NCI-H524 treated with DMSO at 0.1 percent for 48 hours (cell line): ENCODE measurements at places on chromosomes 11 and 22.

DNA sequence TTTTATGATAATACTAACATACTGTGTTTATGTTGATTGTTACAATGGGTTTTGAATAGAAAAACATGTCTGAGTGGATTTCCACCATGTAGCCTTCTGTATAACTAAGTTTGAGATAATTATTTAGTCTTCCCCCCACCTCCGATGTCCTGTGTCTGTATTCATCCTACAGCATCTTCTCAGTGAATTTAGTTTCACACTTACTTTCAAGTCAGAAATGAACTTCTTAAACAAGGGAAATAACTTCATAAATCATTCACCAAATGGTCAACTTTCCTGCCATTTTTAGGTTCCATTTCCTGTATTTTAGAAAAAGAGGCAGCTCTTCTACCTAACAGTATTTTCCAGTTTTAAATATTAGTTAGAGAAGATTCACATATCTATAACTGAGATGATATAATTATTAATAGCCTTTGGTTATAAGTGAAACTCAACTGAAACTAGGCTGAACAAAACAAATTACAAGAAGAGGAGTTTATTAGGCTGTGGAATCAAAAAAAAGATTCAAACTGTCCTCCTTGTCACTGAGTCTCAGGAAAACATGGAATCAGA lies 3.5 kb downstream of the OR51B5 start:
- DNase-seq = no peak

- peak; percentile 44 for DNase-seq
These were observed 7.2 kb downstream of the CEP164 start for GRCh38 chr11:117334896-117335295.

DNA sequence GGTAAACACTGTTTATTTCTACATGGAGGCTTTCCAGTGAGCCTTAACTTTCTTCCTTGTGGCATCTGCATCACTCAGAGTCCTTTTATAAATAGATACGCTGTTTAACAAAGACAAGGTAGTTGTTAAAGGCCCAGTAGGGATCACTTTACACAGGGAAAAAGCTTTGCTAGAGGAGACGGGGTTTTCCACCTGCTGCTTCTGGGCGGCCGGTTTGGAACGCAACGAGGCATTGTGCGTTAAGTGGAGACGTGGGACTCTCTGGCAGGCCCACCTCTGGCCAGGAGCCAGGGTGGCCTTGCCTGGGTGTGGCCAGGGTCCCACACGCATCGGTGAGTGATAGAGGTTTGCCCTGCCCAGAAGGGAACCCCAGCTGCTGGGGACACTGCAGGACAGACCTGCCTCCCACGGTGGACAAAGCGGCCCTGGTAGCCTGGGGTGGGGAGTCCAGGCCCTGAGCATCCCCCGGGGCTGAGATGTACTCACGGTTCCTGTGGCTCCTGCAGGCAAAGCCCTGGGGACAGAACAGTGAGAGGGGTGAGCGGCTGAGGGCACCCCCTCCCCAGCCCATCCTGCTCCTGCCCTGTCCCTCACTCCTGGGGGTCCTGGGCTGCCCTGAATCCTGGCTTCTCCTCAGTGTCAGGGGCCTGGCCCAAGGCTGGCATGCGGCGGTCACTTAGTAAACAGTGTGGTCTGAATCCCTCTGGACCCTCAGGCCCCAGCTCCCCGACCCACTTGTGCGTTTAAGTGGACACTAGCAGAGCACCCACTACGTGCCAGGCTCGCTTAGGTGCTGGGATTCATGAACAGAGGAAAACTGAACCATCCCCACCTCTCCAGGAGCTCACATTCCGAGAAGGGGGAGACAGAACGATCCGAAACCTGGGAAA lies 4.2 kb downstream of the IL17REL start:
- DNase-seq = no peak

GRCh38 chr11:16917941-16918340 lies 96.3 kb downstream of the PLEKHA7 start:
- no peak for DNase-seq

GRCh38 chr11:7437696-7438095 lies 47.6 kb upstream of the OLFML1 start:
- DNase-seq = no peak

DNA sequence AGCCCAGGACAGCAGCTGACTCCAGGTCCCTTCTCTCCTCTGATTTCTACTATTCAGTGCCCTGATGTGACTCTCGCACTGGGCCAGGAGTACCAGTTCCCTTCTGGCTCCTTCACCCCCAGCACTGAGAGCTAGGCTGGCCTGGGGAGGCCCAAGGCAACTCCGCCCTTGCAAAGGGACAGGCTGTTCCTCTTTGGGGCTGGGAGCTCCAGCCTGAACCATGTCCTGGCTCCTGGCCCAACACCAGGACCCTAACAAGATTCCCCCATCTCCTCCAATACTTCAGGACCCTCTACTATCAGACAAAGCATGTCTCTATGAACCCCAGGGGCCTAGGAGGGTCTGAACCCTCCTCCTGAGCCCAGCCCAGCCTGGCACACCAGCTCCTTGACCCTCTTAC lies 12.5 kb downstream of the CREB3L1 start:
- no peak for DNase-seq

DNA sequence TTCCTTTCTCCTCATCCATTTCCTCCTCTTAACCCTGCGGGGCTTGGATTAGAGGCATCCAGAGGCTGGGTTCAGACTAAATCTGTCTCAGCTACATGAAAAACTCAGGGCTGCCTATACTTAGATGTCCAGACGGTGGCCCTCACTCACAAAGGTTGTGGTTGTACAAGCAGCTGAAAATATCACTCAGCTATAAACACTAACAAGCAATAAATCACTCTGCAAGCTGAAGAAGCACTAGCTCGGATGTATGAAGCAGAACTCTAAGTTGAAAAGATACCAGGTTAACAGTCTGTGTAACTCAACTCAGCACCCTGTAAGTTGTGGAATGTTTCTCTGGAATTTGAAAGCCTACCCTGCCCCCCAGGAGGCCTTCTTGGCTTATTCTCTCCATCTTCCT lies 82.9 kb downstream of the EXT2 start:
- DNase-seq = no peak

- DNase-seq = no peak
These were observed 11.7 kb downstream of the CXCR5 start for GRCh38 chr11:118895093-118896039.

GRCh38 chr11:1869427-1870325 lies 16.8 kb downstream of the LSP1 start:
- no peak for DNase-seq

DNA sequence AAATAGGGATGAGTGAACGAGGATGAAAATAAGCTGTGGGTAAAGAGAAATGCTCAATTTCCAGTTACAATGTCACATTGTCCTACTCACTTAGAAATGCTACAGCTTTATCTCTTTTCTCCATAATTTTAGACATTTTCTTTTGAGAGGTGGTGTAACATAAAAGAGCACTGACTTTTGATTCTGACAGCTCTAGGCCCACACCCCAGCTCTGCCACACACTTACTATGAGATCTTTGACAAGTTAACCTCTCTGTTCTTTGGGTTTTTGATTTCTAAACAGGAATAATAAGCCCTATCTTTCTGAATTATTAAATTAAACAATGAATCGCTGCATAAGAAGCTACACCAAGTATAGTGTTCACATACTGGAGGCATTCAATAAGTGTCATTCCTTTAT lies 228.3 kb upstream of the PITPNB start:
- no peak for DNase-seq

GRCh38 chr22:22893077-22893805 lies 5.6 kb downstream of the IGLL5 start:
- no peak for DNase-seq

DNA sequence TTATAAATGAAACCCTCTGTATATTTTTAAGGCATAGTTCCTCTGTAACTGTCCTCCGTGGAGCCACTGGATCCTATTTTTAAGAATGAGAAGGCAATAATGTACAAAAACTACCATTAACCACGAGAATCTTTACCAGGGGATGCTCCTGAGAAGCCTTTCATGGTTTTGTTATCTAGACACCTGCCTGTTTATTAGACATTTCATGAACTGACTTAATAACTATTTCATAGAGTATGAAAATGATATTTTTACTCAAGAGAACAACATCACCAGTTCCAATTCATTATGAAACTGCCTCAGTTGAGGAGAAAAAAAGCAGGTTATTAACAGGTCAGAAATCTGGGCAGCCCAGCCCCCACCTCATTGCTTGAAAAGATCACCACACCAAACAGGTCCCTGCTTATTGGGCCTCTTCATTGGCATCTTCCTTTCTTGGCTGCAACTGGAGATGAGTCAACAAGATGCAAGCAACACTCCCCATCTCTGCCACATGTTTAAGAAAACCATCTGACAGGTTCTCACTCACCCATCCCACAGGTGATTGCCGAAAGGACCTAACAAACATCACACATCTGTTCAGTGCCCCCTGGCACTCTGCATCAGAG lies 27.8 kb downstream of the ETS1 start:
- no peak for DNase-seq

DNA sequence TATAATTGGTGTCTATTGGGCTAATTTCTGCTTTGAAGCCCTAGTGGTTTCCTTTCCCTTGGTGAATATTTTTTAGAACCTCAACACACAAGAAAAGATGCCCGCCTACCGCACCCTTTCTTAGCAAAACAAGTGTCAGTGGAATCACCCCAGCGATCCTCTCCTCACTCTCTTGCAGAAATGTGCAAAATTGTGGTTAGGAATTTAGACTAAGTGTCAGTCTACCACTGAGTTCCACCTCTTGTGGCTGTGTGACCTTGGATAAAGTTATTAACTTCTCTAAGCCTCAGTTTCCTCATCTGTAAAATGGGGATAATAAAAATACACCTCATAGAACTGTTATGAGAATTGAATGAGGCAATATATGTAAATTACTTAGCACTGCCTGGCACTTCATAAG lies 5.3 kb upstream of the JAML start:
- DNase-seq = no peak

GRCh38 chr11:72300268-72300667 lies 56.3 kb upstream of the PHOX2A start:
- DNase-seq = no peak
